CD4-positive, alpha-beta T cell treated with Interferon alpha-2 for 1 hour (primary cell): ENCODE measurements at places on chromosomes 2 and 18.

DNA sequence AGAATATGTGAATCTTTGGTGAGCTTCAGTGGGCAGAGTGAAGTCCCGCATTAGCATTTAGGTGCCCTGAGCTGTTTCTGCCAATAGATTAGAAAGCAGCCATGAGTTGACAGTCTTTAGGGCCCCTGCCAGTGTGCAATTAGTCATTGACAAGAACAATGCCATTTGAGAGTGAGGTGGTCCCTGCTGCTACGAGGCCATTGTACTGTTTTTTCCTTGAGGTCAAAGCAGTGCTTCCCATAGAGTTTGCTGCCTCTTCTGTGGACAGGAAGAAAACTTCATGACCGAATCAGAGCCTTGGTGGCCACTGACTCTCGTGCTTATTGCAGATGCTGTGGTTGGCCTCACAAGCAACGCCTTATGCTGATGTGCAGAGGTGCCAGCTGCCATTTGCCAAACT is 102.7 kb downstream of the SH3BP4 start:
- DNase-seq, result no peak

DNA sequence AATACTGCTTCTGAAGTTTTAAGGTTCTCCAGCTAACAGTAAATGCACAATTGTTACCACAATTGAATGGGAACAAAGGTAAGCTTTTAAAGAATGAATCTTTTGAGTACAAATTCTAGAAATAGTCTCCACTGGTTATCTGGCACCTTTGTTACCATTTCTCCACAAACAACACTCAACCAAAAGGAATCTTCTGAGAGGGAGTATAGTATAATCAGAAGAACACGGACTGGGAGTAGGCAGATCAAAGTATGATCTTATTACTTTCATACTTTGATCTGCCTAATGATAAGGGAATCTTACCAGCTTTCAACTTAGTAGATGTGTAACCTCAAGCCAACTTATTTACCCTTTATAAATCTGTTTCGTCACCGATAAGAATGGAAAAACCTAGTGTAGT is 1.4 kb downstream of the CEP76 start:
- peak; percentile 30 for DNase-seq

DNA sequence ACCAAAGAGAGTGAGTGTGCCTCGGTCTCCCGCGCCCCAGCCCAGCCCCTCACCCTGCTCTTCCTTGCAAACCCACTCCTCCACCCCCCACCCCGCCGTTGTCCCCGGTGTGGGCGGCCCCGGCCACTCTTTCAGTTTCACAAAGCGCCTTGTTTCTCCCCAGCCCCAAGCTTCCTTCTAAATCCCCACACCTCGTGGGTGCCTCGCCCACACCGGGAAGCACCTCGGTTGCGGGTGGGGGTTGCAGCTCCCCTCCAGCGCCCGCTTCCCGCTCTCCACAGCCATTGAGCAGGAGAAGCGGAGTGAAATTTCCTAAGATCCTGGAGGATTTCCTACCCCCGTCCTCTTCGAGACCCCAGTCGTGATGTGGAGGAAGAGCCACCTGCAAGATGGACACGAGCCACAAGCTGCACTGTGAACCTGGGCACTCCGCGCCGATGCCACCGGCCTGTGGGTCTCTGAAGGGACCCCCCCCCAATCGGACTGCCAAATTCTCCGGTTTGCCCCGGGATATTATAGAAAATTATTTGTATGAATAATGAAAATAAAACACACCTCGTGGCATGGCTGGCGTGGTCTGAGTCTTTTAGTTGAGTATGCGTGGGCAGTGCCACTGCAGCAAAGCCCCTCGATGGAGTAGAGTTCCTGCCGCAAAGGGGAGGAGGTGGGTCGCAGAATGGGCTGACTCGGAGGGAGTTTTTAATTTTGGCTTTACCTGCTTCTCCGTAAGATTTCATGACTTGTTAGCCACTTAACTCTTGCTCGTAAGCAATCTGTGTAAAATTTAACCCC is 848 bp downstream of the TMSB10 start:
- peak; percentile 65 for DNase-seq

GRCh38 chr18:10927286-10927992 is 221.9 kb downstream of the PIEZO2 start:
- no peak for DNase-seq
